Psoas muscle (tissue), 8 donors: ENCODE measurements at places on chromosomes 1 and 21. TPM values are rescaled to one million over a fixed set of nuclear protein-coding genes. Genes with fewer than 3 reads are reported as not detected.

The ALPL gene
- total RNA-seq = 2.0 TPM

GRCh38 chr1:172540635-172541034, 7.7 kb downstream of the SUCO start:
- no peak for DNase-seq

DNA sequence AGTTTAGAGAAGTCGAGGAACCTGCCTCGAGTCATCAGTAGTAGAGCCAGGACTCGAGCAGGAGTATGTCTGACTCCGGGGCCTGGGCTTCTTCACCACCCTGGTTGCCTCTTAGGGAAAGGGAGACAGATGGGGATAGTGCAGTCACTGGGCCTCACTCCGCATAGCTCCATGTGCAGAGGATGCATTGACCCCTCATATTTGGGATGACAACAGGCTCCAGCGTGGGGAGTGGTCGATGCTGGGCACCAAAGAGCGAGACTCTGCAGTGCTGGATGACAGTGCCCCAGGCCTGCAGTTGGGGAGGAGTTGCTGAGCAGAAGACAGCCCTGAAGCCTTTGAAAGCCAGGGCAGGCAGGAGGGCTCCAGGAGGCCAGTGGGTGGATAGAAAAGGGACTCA, 20.8 kb upstream of the TENT5C start:
- DNase-seq = no peak

DNA sequence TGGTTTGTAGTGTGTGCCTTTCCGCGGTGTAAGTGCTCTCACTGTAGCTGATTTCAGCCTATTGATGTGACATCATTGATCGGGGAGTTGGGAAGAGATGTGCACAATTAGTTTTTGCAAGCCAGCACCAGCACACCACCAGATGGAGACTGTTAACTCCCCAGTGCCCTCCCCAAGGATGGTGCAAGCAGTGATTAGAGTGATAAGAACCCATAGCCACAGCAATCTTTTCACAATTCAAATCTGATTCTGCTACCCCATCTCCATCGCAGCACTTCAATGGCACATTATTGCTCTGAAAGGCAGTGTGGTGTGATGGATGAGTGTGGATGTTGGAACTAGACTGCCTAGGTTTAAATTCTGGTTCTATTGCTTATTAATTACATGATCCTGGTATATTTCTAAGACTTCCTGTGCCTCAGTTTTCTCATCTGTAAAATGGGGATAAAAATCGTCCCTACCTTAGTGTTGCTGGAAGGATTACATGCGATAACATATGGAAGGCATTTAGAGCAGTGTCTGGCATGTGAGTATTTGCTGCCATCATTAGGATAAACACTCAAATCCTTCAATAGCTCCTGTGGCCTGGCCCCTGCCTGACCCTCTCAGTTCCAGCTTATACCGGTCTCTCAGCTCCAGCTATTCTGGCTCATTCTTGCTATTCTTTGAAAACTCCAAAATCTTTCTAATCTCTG, 6.7 kb downstream of the CSF3R start:
- no peak for DNase-seq

The C1orf141 gene
- not detected for total RNA-seq

- DNase-seq = no peak
Observed at GRCh38 chr1:81432654-81433109, 368.1 kb upstream of the ADGRL2 start.
